Stimulated activated CD4-positive, alpha-beta T cell treated with anti-CD3 and anti-CD28 coated beads, TNF-alpha, amount 100 ng/mL, for 4 hours (primary cell): ENCODE measurements at places on chromosomes 5 and 9.

DNA sequence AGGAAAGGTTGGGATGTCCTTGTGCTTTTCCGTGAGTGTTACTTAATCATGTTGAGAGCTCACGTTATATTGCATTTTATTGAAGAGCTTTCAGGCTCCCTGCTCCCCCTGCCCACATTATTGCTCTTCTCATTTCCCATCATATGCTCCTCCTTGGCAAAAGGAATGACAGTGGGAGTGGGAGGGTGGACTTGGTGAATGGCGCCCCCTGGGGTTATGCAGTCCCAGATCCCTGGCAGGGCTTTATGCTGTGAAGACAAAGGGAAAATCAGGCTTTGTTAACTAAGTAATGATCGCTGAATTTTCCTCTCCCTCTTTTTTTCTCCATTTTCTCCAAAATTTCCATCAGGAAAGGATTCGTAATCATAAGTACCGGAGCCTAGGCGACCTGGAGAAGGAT is 166.6 kb downstream of the SMARCA2 start:
- no peak for DNase-seq

DNA sequence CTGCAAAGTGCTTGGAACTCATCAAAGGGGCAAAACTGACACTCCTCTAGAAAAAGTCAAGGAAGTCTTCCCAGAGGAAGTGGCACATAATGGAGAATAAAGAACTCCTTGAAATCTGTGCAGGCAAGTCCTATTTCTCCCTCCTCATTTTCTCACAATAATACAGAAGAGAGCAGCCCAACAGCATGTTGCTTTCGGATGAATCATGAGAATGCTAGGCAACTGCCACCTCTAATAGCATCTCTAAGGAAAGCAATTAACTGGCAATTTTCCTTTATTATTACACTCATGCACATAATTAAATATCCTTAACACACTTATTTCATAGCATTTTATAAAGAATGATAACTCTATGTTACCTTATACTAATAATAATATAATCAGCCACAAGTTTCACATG is 122.2 kb upstream of the PTGER4 start:
- DNase-seq: no peak

DNA sequence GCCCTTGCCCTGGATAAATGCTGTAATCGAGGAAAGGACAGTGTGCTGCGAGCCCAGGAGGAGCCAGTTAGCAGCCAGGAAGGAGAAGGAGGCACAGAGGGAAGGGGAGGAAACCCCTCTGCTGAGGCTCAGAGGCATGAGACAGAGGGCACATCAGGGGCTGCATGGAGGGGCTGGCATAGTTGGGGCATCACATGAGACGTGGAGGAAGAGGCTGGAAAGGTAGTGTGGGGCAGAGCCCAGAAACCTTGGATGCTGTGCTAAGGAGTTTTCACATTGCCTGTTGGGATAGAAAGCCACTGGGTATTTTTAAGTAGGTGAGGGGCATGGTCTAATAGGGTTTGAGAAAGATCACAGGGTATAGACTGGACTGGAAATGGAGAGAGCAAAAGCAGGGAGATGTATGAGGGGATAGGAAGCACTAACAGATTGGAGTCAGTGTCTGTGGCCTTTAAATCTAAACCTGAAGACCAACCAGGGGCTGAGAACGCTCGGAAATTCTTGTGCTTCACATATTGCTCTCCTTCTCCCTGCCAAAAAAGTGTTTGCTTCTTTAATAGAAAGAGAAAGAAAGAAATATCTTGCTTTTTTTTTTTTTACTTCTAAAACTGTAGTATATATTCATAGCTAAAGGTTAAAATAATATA is 33.0 kb upstream of the ANGPTL2 start:
- DNase-seq: no peak

GRCh38 chr9:7777771-7778170 is 21.8 kb downstream of the DMAC1 start:
- DNase-seq: no peak

GRCh38 chr5:15023846-15024245 is 152.3 kb upstream of the ANKH start:
- no peak for DNase-seq
